ENCODE measurements at places on chromosomes 2 and 18.

DNA sequence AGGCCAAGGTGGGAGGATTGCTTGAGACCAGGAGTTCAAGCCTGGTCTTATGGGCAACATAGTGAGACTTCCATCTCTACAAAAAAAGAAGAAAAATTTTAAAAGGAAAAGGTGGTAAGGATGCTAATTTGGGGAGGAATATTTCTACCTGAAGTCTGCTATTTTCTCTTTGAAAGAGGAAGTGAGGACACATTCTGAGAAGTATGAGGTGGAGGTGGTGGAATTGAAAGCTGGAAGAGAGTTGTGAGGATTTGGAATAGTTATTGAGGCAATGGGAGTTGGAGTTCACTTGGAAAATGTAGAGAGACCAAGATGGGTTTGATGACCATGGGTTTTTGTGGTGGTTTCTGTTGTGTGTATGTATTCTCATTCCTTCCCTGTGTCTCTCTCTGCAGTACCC lies 29.3 kb downstream of the EML4 start:
- no peak for DNase-seq

DNA sequence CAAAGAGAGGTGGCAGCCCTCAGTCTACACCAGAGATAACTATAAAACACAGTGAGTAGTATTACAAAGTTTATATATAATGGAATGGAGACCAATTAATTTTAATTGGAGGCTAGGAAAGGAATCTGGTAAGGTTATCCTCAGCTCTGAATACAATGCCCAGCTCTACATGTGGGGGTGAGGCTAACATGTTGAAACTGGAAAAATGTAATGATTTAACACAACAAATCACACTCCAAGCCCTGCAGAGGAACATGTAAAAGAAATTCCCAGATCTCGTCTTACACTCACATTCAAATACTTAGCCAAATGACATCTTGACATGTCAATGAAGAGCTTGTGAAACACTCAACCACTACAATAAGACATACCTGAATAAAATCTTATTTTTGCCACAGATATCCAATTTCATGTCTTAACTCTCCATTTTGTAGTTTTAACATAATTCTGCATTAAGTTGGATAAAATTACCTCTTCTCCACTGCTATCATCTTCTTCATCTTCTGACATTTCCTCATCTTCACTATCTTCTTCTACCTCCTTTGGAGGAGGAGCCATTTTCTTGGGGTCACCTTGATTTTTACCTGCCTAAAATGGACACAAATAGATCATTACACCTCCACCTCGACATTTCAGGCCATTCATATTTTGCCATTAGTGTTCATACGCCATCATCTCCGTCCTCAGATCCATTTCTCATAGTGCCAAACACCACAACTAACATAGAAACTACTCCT lies 1.4 kb downstream of the NCL start:
- DNase-seq: no peak

DNA sequence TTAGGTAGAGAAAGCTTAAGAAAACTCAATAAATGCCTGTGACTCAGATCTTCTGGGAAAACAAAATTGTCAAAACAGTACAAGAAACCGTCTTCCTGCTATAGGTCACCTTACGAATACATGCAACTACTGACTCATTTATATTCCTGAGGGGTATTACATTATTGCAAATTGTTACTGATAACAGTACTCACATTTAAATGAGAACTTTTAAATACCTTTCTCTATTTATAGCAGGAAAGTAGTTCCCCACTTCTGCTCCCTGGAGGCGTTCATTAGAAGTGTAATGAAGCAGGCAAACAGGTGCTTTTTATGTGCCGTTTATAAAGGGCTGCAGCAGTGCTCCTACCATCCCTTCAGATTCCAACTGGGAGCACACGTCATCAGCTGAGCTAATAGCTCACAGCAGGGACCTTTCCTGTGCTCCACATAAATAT lies 65.1 kb upstream of the RPRM start:
- no peak for DNase-seq

DNA sequence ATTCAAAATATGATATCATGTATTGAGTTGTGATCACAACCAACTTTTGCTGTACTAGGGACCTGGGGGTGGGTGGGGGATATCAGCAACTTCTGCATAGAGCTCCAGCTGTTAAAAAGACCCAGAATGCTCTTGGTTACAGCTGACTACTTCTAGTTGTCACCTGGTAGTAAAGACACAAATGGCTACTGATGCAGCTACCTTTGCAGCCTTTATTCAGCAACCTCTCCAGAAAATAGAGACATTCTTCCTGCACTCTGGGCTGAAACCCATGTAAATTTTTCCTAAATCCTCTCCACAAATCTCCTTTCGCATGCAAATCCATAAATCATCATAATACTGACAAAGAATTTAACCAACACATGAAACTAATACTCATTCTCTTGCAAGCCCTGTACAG lies 238.3 kb downstream of the TCF4 start:
- no peak for DNase-seq

DNA sequence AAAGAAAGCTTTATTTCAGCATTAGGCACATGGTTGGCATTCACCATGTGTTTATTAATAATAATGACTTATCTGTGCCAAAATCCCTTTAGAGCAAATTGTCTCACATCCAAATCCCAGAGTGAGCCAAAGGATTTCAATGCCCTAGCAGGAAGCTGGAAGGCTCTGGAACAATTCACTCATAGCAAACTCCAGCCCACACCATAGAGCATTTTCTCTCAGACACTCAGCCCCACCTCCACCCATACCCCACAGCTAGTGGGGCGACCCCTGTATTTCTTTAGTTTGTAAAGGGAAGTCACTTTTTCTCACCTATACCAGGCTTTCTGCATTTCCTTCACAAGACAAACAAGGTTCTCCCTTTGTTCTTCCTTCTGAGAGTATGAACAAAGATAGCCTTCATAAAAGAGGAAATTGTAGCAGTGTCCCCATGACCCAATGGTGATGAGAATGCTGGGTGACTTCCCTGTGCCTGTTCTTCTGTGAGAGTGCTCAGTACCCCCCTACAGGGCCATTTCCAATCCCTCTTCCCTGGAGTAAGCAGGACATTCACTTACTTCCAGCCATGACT lies 100.1 kb upstream of the APCDD1 start:
- no peak for DNase-seq

DNA sequence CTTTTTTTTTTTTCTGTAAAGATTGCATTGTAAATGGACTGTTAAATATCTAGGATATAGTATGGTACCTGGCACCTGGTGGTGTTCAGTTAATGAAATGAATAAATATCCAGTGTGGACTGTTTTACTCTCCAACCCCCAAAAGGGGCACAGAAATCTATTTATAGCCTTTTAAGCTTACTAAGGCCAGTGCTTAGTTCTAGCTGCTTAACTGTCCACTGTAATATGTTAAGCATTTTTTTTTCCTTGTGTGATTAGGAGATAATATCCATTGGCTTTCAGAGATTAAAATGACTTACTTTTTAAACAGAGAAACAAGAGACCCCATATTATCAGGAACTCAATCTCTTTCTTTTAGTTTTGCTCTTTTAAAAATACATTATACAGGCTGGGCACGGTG lies 84.4 kb downstream of the ZNF532 start:
- DNase-seq: no peak

DNA sequence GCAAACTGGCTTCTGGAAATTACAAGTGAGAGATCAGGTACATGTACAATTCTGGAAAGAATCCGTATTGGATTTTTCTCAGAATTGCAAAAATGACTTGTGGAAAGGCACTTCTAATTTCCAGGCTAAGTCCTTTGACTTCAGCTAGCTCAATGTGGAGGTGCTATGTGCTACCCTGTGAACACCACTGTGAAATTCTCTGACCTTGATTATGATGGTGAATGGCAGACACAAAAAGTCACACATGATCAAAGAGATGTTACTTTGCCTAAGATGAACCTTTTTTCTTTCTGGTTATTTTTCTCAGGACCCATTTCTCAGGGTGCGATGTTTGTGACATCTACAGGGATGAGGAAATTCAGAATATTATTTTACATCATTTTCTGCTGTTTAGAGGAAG lies 856.6 kb upstream of the VRK2 start:
- no peak for DNase-seq
